Frontal cortex (tissue), 4 donors: ENCODE measurements at places on chromosomes 11 and 22.

DNA sequence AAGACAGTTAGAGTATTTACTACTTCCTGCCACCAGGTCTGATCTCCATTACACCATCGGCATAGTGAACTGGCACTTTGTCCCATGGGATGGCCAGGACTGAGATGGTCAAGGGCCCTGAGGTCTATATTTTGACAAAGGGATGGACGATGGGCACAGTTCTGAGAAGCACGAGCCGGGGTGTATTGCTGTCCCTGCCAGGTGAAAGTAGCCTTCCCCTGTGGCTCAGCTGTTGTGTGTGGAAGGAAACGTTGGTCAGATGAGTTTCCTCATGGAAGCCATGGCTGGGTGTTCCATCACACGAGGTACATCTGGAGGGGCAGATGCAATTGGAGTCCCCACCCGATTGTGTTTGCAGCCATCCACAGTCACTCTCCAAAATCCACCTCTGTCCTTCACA lies 27.9 kb upstream of the BRSK2 start:
- DNase-seq = no peak

DNA sequence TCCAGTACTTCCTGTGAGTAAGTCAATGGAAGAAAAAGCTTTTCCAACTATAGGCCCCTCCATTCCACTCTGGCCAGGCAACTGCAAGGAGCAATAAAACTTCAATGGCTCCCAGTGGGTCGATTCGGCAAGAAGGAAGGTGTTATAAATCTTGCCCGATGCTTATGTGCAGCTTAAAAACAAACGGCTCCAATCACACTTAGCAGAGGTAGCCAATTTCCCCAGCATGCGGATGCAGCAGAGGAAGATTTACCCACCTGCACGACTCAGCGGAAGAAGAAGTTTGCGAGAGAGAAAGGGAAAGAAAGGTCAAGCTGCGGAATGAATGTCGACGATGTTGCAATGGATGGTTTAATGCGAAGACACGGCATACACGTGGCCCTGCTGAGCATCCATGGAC lies 141.5 kb downstream of the OPCML start:
- no peak for DNase-seq

GRCh38 chr11:48043111-48043990 lies 63.0 kb downstream of the PTPRJ start:
- DNase-seq = no peak

GRCh38 chr11:92632495-92632894 lies 337.0 kb upstream of the MTNR1B start:
- DNase-seq = no peak

DNA sequence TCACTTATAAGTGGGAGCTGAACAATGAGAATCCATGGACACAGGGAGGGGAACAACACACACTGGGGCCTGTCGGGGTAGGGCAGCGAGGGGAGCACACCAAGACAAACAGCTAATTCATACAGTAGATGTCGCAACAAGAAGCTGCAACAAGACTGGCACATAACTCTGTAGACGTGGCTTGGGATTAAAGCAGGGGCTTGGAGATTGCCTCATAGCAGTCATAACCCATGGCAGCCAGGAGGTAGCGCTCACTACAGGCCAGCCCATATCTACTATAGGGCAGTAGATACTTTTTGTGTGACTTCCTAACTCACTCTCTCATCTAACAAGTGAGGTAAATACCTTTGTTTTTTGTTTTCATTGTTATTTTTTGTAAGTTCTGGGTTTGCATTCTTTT lies 1.7 kb upstream of the OR9G4 start:
- DNase-seq = no peak

DNA sequence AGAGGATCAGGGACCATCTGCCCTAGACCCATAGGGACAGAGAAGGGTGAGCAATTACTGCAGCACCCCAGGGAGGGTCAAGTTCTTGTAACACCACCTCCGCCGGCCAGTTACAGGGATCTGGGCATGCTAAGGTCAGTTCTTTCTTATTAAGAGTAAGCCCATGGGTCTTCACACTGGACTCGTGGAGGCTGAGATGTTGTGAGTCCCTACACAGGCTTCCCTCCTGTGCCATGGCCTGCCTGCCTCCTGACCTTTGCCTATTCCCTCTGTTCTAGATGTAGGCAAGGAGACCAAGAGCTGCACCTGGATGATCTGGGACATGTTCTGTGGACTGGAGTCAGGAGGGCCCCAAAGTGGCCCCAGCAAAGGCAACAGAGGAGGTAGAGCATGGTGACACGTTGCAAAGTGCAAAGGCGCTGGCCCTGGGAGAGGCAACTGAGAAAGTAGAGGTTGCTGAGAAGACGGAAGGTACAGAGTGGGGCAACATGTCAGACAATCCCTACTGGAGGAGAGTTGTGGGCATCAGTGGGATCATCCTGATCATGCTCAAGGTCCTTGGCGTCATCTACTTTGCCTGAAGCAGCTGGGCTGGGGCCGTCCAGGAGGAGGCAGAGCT lies 16.3 kb upstream of the GNAZ start:
- DNase-seq = no peak

DNA sequence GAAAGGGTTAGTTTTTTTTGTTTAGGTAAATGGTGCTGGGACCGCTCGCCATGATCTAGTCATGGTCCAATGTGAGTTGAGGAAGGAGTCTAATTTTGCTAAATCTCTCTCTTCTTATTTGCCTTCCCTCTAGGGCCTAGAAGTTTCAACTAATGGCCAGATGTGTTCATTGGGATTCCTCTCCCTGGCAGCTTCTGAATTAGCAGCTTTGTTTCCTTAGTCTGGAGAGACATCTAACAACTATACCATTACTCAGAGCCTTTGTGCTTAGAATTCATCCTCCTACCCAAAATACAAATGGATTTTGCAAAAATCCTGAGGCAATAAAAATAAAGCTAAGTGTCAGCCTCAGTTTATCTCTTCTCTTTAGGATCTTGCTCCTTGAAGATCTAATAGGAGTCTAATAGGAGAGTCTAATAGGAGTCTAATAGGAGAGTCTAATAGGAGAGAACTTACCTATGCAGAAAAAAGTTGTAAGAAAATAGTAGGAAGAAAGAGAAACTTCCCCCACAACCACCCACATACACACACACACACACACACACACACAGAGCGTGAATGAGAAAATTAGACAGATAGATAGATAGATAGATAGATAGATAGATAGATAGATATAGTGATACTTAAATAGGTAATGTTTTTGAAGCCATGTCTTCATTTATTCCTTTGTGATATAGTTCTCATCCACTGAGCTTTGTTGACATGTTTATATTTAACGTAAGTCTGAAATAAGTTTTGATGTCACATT lies 980.5 kb upstream of the CNTN5 start:
- no peak for DNase-seq

GRCh38 chr11:109196016-109196415 lies 226.0 kb upstream of the C11orf87 start:
- DNase-seq = no peak

DNA sequence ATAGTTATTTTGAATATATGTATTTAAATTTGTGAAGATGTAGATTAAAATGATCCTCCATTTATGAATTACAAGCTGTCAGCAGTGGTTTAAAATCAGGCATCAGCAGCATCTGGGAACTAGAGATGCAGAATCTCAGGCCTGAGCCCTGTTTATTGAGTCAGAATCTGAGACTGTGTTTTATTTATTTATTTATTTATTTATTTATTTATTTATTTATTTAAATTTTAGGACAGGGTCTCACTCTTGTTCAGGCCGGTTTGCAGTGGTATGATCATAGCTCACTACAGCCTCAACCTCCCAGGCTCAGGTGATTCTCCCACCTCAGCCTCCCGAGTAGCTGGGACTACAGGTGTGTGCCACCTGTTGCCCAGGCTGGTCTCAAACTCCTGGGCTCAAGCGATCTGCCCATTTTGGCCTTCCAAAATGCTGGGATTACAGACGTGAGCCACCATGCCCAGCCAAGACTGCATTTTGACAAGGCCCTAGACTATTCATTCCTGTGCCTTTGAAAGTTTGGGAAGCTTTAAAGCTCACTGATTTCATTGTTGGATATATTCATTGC lies 70.7 kb downstream of the PPP6R3 start:
- no peak for DNase-seq

DNA sequence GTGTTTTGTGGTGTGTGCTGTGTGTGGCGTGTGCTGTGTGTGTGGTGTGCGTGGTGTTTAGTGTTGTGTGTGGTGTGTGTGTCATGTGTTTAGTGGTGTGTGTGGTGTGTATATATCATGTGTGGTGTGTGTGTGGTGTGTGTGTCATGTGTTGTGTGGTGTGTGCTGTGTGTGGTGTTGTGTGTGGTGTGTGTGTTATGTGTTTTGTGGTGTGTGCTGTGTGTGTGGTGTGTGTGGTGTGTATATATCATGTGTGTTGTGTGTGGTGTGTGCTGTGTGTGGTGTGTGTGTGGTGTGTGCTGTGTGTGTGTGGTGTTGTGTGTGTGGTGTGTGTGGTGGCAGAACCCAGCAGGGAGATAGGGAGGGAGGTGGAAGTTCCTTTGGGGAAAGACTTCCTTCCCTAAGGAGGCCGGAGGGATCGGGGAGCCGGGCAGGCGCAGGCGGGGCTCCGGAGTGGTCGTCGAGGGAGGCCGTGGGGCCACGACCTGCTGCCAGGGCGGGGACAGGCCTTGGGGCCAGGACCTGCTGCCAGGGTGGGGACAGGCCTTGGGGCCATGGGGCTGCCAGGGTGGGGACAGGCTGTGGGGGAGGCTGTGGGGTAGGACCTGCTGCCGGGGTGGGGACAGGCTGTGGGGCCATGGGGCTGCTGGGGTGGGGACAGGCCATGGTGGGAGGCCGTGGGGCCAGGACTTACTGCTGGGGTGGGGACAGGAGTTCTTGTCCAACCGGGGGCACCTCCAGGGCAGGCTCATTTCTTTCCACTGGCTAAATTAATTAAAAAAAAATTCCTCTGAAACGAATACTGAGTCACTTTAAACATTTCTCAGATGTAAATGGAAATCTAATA lies 15.2 kb downstream of the PIM3 start:
- DNase-seq = no peak

DNA sequence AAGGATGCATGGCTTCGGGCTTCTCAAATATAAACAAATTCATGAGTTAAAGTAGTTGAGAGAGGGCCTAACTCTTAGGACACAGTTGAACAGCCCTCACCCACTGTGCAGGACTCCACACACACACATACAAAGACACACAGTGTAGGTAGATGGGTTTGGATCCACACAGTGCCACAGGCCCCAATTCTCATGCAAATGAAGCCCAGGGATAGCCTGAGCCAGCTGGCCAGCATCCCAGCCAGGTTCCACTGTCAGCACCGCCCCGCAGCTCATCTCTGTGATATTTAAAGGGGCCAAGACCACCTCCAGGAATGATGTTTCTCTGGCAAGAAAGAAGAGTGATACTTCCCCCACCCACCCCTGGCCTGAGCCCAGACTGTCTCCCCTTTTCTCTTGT lies 11.7 kb downstream of the SLC35C1 start:
- DNase-seq = no peak

DNA sequence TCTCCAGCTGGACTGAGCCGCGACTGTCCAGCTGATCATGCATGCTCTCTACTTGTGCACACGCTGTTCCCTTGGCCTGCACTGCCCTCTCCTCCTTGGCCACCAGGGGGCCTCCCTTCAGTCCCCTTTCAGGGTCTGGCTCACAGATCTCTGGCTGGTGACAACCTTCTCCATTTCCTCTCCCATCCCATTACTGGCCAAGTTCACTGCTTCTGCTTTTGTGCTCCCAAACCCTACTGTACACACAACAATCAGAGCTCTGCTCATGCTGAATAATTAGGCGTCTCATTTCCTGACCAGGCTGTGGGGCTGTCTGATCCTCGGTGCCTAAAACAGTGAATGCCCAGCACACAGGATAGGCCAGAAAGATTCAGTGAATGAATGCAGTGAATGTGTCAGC lies 224.0 kb upstream of the NARS2 start:
- DNase-seq = peak; percentile 33

DNA sequence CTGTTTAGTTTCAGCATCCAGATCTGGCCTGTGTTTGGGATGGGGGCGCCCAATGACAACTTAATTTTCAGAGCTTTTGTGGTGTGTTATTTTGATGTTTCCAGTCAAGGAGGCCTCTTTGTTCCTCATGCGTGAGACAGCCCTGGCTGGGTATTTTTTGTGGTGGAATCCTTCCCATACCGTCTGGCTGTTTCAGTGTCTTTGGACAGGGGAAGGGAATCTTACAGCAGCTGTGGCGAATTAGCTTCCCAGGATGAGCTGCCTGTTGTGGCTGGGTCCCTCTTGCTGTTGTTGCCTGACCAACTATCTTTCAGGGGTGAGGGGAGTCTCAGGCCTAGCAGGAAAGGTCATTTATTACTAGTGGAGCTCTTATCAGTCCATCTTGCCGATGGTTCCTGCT lies 138.8 kb downstream of the ARHGAP20 start:
- DNase-seq = no peak

DNA sequence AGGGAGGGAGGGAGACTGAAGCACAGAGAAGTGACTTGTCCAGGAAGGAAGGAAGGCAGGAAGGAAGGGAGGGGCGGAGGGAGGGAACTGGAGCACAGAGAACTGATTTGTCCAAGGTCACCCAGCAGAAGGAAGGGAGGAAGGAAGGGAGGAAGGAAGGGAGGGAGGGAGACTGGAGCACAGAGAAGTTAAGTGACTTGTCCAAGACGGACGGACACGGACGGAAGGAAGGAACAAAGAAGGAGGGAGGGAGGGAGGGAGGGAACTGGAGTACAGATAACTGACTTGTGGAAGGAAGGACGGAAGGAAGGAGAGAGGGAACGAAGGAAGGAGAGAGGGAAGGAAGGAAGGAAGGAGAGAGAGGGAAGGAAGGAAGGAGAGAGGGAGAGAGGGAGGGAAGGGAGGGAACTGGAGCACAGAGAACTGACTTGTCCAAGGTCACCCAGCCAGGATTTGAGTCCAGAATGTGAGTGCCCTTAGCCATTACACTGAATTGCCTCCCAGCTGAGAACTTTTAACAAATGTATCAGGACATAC lies 1.5 kb downstream of the SLC35F2 start:
- no peak for DNase-seq

DNA sequence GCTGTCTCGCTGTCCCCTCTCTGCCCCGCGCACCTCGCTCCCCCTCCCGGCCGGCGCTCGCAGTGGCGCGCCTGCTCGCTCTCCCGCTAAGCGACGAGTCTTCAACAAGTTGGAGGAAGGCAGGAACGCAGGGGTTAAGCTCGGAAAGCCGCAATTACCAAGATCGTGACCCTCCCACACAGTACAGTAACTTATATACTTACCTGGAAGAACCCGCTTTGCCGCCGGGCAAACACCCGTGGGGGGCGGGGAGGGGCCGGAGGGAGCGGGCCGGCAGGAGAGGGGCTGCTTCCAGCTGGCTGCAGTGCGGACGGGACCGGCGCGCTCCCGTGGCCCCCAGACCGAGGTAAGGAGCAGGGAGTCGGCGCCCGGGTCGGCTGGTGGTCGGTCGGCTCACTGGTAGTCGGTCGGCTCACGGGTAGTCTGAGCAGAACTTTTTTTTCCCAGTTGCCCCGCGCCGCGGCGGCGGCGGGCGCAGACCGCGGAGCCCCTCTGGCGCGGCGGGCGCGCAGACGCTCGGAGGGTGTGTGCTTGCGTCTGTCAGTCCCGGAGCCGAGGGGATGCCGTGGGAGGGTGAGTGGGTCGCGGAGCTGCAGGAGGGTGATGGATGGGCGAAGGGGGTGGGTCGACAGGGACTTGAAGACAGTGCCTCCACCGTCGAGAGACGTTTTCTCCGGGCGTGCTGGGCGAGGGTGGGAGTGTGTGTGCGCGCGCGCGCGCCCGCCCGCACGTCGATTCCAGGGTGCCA lies 101.2 kb upstream of the HSD17B12 start:
- no peak for DNase-seq
